ENCODE measurements at places on chromosomes 7 and 10.

- DNase-seq, result no peak
Measured at GRCh38 chr7:149161241-149161848, 14.1 kb downstream of the ZNF398 start.

- DNase-seq, result no peak
Measured at GRCh38 chr10:30738416-30738815, 108.9 kb upstream of the LYZL2 start.

DNA sequence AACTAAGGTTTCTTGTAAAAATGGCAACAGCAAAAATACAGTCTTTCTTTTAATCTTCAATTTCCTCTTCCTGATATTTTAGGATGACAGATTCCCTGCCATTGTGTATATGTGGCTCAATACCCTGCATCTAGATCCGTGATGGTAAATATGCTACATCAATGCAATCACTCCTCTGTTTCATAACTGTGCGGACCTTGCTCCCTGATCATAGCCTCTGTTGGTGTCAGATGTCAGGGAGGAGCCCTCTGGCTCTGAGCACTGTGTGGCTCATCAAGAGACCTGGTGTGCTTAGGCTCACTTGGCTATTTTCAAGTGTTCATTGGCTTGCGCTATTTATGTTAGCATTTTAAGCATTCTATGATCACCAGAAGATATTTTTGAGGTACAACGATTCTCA is 33.0 kb upstream of the AGR3 start:
- DNase-seq, result no peak

DNA sequence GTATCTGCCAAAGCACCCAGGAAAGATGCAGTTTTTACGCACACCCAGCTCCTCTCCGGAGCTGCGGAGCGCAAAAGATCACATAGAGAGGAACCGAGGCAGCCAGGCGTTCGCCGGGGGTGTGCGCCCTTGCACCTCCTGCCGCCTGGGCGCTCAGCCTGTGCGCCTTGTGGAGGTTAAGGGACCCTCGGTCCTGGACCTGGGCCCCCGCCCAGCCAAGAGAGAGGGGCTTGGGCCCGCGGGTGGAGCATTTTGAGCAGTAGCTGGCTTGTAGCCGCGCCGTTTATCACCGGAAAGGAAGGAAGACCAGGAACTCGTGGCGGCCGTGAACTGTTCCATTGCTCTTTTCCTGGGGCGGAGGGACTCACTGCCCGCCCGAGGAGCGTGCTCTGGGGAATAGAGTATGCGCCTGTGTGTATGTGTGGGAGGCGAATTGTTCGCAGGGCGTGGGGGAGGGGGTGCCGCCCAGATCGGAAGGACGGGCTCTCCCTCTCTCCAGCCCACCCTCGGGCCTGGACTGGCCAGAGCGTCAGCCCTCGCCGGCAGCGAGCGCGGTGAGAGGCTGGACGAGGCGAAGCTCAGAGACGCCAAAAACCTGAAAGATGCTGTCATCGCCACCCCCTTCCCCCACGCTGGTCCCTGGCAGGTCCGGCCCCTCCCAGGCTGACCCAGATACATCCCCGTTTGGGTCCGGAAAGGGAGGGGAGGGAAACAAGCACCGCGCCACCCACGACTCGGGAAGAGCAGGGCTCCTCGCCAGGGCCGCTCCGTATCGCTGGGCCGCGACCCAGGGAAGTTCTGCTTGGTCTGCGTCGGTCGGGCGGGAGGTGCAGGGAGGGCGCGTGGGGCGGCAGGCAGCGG is 1.2 kb upstream of the WNT2 start:
- DNase-seq, result peak; percentile 17

DNA sequence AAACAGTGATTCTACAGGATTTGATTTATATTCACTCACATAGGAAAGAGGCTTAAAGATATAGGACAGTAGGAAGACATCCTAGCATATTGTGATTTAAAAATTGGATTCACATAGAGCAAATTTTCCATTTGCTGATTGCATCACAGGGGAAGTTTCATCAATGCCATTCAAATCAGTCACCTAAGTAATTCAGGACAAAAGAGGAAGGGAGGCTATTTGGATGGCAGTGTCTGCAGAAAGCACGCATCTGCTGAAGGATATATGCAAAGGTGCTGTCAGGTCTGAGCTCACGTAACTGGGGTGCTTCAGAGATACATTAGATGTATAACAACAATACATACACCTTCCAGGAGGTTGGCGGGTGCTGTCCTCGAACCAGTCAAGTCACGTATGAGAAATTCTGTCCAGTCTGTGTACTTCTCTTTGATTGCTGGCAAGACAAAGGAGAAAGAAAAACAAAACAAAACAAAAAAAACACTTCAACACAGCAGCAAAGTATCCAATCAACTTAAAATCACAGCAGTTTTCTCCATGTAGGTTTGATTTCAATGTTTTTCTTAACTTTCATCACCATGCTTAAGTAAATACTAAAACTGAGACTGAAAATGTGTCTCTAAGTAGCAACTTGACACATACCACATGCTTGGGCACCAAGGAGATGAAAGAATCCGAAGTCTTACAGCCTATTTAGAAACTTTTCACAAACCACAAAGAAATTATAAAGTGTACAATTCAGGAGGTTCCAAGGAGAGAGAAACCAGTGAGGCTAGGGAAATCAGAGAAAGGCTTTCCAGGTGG is 125.1 kb downstream of the SFMBT2 start:
- no peak for DNase-seq

- DNase-seq, result peak; percentile 55
Measured at GRCh38 chr7:66013938-66014337, 31.9 kb upstream of the GUSB start.

DNA sequence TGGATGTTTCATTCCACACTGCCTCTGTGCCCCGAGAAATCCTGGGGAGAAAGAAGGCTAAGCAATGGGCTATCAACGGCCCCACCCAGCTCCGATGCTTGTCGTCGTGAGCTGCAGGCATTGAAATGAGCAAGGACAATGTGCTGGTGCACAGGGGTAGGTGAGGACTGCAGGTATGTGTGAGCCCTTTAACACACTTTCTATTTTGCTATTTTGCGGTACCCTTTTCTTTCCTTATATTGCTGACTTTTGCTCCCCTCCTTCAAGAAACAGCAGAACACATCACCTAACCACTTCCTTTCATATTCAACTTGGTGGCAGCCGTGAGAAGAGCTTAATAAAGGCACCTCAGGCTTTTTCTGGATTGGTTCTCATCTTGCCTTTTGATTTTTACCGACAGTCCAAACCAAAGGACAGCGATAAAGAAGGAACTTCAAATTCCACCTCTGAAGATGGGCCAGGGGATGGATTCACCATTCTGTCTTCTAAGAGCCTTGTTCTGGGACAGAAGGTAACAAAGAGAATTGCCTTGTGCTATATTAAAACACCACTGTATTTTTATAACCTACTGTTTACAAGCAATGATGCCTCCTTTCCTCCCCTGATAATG is 39.2 kb downstream of the AIFM2 start:
- DNase-seq, result no peak

DNA sequence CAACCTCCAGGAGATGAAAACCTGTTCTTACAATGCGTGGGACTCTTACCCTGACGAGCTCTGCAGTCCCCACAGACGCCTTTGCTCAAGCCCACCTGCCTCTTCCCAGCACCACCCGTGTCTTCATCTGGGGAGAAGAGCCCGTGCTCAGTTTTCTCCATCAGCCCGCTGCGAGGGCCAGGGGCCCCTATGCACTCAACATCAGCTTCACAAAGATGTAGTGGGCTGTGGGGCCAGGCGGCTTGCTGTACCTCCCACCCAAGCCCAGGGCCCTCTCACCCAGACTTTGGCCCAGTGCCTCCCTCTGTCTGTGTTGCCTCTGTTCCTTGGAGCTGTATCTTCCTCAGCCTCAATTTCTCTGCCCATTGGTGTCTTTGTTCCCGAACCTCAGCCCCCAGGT is 436.6 kb downstream of the DNAJB6 start:
- no peak for DNase-seq

- no peak for DNase-seq
Measured at GRCh38 chr10:607545-608185, 81.8 kb downstream of the DIP2C start.

GRCh38 chr10:77894058-77894457 is 32.5 kb downstream of the DLG5 start:
- no peak for DNase-seq

GRCh38 chr7:43648473-43649406 is 65.8 kb downstream of the STK17A start:
- peak; percentile 36 for DNase-seq

DNA sequence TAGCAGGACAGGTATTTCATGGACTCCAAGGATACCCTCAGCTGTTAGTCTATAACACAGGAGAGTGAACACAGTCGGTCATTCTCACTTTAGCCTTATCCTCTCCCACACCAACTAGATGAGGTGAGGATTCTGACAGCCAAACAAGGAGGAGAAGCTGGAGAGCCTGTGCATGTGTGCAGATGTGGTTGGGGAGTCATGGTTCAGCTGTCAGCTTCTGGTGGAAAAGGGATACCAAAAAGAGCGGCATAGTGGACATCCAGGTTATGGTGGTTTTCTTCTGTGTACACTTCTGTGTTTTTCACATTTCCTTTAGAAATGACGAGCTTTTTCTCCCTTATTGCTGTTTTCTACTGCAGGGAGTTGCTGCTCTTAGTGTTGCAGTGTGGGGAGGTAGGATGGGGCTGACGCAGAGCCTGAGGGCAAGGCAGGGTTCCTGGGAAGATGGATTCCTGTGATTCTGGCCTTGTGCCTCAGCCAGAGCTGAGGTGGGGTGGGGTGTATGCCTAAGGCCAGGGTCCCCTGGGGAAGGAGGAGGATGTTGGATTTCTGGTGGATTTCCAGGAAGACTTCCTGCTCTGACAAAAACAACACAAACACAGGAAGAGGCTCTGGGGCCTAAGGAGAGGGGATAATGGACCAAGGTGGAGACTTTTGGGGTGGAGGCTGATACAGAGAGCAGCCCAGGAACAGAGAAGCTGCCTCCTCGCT is 26.6 kb downstream of the PLAU start:
- DNase-seq, result peak; percentile 20

DNA sequence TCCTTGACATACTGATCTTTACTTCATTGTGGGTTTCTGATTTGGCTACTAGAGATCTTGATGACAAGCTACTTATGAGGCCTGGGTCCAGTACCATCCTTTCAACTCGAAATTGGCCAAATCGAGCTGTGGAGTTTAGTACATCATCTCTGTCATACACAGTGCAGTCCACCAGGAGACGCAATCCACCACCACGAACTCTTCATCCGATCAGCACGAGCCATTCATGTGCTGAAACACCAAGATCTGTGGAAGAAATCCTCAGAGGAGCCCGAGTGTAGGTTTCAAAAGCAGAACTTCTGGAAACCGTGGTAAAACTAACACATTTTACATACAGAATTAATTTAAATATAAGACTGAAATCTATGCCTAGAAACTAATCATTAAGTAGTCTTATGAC is 14.2 kb downstream of the DNAJC9 start:
- no peak for DNase-seq

DNA sequence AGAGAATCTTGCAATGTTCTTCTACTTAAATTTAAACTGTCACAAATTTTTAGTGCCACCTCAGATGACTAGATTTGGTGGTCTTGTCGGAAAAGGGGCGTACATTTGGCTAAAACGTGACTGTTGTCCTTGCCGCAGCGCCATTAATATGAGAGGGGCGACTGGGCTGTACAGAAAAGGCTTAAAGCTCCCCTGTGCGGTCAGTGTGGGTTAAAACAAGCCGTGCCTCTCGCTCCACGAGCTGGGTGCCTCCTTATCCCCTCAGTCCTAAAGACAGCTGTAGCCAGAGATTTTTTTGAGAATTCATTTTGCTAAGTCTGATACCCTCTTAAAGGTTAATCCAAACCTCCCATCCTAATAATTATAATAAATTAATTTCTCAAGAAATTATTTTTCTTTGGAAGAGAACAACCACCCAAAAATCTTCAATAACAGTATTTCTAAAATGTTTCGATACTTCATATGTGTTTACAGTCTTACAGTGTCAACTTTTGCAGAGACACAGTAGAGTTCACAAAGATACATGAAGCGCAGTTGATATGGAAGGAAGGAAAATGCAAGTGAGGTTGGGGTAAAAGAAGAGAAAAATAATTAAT is 68.6 kb downstream of the C7orf25 start:
- peak; percentile 35 for DNase-seq

DNA sequence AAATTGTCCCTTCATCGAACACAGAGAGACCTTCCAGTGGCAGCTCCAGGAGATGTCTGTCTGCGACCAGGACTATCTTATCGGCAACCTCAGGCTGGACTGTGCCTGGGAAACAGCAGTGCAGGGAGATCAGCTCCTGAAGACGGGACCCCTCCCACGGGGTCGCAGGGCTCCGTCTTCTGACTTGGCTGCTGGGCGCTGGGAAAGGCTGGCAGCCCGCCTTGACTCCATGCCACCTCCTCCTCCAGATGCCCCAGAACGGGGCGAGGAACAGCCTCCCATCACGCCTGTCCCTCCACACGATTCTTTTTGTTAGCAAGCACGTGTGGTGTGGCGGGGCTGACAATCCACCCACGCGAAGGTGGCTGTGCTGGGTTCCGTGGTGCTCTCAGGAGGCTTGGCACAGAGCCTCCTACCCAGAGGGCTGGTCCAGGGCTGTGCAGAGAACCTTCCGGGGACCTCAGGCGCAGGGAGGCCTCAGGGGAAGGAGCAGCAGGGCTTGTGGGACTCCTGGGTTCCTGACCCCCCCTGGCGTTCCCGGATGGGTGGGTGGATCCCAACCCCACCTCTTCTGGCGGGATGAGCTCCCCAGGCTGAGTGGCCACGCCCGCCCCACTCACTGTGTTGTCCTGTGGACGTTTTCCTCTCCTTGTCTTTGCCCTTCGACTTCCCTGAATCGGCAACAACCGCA is 47.6 kb upstream of the NKX6-2 start:
- DNase-seq, result no peak

DNA sequence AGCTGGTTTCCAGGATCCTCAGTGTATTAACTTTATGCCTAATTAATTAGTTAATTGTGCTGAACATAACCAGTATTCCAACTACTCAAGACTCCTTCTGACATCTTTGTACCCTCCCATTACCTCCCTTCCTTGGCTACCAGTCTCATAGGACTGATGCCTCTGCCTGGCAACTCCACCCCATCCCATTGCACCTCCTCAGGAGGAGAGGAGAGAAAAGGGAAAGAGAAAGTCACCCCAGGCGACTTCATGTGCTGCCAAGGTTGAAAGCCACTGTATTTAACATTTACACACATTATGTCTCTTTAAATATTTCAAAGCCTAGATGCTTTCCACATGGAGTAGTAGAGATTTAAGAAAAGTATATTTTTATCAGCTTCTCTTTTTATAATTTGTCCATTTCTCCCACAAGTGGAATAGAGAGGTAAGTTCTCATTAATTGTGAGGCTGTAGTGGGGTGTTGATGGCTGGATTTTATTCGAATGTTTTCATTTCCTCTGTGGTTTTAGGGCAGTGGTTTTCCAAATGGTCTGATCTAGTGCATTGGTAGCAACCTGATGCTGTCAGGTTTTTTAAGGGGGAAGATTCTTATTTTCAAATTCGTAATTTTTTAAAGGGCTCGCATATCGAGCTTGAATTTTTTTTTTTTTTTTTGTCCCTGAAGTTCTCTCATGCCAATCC is 148.0 kb downstream of the BICC1 start:
- no peak for DNase-seq

Data from fibroblast of gingiva (primary cell).